ENCODE measurements at places on chromosomes 2 and 18.

- DNase-seq, result no peak
Observed at GRCh38 chr2:157903151-157903550, 27.0 kb upstream of the ACVR1 start.

DNA sequence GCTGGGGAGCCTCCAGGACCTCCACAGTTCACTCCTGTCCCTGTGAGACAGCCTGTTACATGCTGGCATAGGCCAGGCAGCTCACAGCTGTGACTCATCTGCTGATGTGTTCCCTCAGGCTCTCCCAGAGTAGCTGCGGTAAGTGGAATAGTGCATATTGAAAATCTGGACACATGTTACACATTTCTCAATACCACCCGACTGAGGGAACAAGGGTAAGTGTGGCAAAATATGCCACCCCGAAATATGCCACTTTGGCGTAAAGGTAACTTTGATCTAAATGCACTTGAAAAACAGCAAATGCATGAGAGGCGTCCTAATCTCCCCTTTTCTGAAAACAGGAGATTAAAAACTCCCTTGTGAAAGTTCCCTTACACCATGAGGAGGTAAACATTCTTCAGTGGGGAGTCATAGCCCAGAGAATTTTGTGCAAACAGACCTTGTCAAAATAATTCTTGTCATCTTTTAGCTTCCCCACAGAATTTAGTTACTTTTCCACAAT, 557.9 kb downstream of the CCDC85A start:
- no peak for DNase-seq

GRCh38 chr2:184683911-184684310, 85.6 kb downstream of the ZNF804A start:
- DNase-seq, result no peak

DNA sequence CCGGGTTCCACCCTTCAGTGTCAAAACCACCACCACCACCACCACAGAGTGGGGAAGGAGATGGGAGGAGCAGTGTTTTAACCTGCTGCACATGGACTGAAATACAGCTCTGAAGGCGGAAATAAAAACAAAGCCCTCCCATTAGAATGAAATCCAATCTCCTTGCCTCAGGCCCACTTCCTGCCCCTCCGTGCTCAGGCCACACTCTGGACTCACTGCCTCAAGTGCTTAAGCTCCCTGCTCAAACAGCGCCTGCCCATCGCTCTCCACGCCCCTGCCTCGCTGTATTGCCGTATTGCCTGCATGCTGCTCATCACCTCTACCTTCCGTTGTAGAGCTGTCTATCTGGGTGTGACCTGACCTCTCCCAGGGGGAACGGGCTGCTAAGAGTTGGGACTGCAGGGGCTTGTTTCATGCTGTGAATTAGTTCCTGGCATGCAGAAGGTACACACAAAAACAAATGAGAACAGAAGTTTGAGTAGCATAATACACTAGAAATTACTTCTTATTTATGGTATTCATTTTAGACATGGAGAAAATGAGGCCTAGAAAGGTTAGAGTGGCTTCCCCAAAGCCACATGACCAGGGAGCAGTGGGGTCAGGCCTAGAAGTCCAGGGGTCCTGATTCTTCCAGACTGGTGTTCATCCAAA, 31.6 kb upstream of the NEB start:
- no peak for DNase-seq

GRCh38 chr2:129812071-129812470, 167.4 kb upstream of the RAB6C start:
- no peak for DNase-seq

DNA sequence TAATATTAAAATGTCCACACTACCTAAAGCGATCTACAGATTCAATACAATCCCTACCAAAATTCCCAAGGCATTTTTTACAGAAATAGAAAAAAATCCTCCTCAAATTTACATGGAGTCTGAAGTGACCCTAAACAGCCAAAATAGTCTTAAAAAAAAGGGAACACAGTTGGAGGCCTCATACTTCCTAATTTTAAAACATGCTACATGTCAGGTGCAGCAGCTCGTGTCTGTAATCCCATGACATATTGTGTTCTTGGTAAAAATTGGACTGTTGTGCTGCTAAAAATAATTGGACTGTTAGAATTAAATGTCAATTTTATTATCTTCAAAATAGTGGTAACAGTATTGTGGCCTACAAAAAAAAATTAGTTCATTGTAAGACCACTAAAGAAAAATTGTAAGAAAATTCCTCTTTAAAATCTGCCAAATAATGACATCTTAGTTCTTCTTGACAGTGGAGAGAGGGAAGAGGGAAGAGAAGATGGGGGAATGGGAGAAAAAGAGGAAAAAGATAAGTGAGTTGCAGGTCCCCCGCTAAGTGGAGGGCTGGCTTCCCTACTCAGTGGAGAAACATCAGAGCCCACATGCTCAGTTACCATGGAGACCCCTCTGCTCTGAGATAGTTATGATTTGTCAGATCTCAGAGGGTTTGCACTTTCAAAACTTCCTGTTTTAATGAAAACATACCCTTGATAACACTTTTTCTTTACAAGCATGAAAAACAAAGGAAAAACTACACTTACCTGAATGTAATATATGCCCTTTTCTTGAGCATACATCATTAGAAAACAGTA, 46.5 kb downstream of the UNC50 start:
- DNase-seq, result no peak

DNA sequence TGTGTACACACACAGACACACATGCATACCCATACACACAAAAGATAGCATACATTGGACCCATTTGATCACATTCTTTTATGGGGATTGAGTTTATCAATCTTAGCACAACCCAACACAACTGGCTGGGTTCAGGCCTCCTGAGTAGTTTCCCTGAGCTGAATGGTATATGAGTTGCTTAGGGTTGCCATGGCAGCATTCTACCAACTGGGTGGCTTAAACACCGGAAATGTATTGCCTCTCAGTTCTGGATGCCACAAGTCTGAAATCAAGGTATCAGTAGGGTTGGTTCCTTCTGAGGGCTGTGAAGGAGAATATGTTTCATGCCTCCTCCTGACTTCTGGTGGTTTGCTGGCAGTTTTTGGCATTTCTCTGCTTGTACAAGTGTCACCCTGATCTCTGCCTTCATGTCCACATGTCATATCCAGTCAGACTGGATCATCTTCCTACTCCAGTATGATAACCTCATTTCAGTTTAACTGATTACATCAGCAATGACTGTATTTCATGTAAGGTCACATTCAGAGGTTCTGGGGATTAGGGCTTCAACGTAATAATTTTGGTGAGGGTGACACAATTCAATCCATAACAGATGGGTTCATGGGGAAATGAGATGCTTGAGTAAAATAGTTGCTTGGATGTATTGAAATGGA, 212.7 kb downstream of the KCNE4 start:
- DNase-seq, result no peak

DNA sequence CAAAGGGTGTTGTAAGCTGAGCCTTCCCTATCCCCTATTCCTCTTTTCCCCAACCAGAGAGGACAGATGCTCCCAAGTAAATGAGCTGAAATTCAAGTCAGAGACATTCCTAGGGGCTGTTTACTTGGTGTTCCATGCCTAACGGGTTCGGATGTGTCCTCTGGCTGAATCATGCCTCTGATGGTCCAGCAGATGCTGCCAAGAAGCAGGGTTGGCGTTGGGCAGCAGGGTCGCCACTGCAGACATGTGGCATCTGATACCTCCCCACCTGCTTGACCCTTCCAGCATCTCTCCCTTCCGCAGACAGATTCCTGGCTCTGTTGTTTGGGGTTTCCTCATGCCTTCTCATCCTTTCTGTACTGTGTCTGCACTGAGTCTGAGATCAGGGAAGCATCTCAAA, 108.3 kb downstream of the HNRNPLL start:
- no peak for DNase-seq

GRCh38 chr2:4868466-4868865, 823.7 kb upstream of the SOX11 start:
- no peak for DNase-seq

- DNase-seq, result no peak
Observed at GRCh38 chr18:79343567-79344207, 52.0 kb upstream of the NFATC1 start.

DNA sequence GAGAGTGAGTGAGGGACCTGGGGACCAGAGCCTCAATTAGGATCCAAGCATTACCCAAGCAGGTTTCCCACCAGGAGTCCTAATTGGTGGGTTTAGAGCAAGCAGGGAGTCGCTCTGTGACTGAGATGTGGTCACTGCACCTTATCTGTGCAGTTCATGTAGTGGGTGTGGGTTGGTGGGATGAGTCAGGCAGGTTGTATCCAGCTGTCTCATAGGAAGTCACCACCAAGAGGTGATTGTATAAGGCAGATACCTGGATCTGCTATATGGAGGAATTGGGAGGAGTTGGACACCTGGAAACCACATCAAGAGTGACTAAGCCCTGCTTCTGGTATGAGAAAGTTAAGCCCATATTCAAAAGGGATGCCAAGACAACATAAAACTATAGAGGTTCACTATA, 106.8 kb downstream of the ARHGAP28 start:
- no peak for DNase-seq

GRCh38 chr2:182014284-182014683, 28.6 kb downstream of the PPP1R1C start:
- no peak for DNase-seq

DNA sequence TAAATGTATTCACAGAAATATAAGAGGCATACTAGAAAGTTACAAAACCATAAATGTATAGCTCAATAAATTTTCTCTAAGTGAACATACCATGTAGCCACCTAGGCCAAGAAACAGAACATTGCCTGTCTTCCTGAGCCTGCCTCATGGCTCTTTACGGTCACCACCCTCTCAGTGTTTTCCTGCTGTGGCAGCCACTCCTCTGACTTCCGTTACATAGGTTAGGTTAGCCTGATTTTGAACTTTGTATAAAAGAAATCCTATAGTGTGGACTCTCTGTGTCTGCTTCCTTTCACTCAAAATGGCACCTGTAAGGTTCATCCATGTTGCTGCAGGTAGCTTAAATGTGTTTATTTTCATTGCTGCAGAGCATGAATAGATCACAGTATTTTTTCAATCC, 11.6 kb upstream of the ST3GAL5 start:
- DNase-seq, result no peak

DNA sequence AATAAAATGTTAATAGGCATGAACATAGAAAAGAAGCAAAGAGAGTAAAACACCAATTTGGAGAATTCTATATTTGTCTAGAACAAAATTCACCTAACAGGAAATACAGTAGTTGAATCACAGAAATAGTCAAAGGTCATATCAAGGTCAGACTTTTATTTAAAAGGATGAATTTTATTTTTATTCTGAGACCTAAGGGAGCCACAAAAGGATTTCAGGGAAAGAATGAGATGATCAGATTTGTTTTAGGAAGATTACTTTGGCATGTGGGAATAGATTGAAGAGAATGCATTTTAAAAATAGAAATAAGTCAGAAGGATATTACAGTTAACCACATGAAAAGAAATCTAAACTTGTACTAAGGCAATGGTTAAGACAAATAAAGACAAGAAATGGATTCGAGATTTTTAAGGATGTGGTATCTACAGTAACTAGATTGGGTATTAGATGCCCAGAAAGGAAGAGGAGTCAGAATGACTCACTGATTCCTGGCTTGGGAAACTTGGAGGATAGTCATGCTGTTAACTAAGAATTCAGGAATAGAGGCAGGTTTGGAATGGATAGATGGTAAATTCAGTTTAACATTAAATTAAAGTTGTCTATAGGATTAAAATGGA, 56.0 kb downstream of the METTL4 start:
- no peak for DNase-seq

DNA sequence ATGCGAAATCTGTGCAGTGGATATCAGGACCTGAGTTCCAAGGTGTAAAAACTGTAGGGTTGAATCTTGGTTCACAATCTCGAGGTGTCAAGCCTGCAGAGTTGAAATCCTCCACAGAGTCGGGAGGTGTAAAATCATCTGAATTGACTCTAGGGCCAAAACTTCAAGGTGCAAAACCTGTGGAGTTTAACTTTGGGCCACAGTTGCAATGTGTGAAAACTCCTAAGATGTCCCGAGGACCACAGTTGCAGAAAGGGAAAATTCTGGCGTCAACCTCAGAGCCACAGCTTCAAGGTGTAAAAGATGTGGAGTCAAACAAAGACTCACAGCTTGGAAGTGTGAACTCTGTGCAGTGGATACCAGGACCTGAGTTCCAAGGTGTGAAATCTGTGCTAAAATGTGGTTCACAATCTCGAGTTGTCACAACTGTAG, 9.8 kb upstream of the ZNF512 start:
- DNase-seq, result no peak

DNA sequence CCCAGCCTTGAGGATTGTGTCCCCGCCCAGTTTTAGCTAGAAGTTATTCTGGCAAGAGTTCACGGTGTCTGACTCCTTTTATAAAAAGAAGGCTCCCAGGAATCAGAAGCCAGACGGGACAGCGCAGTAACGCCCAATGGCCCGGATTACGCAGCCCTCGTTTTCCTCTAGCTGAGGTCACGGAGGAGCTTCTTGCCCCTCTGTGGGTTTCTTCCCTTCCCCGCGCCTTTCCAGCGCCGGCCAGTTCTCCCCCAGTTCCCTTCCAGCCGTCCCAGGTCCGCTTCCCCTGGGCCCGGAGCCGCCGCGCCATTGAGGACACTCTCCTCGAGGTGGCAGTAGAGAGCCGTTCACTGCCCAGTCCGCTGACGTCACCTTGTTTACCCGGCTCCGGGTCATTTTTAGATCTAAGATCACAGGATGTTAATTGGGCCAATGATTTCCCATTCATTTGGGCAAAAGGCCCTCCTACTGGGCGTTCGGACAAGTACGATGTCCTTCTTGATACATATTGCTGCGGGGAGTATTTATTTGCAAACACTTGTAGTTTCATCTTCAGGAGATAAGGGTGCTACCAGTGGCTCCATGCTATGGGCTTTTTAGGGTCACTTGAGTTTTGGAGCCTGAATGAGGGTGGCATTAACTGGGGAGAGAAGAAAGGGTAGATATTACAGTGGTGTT, 81.5 kb upstream of the PPM1B start:
- peak; percentile 66 for DNase-seq

DNA sequence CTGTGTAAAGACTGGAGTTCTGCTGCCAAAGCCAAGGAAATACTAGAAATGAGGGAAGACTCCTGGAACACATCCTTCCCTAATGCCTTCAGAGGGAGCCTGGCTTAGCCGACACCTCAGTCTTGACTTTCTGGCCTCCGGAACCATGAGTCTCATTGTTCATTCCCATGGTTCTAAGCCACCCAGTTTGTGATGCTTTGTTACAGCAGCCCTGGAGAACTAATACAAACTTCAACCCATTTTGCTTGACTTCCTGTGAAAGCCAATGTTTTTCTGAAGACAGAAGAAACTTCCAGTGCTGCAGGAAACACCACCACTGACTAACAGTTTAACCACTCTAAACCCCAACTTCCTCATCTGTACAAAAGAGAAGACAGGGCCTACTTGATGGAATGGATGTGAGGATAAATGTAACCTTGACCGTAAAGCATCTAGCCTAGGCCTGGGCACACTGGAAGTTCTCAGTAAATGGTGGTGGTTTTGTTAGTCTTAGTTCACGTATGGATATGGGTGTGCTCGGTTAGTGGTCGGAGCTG, 85.9 kb upstream of the RFX8 start:
- DNase-seq, result no peak

GRCh38 chr2:177201919-177202346, 10.7 kb upstream of the HNRNPA3 start:
- DNase-seq, result no peak

- no peak for DNase-seq
Observed at GRCh38 chr2:28610583-28611201, 114.8 kb downstream of the PLB1 start.

GRCh38 chr18:13179566-13180113, 38.9 kb upstream of the LDLRAD4 start:
- no peak for DNase-seq
